MG63 (cell line): ENCODE measurements at places on chromosomes 7 and 10. TPM values are rescaled to one million over a fixed set of nuclear protein-coding genes. Genes with fewer than 3 reads are reported as not detected.

GRCh38 chr7:49022448-49022847 is 98.1 kb downstream of the CDC14C start:
- DNase-seq: no peak

DNA sequence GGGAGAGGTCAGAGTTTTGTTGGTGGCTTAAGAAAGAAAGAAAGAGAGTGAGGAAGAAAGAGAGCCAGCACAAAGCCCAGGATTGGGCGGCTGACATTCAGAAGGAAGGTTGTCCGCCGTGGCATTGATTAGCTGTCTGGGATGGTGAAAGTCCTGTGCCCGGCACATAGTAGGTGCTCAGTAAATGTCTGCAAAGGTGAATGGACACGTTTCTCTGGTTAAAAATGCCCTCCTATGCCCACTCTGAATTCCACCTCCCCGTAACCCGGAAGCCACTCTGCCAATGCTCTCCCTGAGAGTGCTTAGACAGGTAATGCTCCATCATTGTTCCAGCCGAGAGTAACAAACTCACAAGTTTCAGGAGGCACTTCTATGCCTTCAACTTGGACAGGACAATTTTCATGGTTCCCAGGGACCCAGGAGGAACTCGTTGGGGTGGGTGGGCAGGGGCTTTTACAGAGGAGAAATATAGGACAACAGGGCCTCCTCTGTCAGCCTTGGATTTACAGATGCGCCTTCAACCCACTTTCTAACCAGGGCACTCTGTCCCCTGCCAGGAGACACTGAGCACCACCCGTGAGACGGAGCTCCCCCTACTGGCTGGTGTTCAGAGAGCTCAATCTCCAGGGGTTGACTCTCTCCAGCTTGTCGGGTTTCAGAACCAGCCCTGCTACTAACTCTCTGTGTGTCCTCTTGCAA is 411.5 kb upstream of the ZMIZ1 start:
- DNase-seq: peak; percentile 58

- DNase-seq: peak; percentile 49
Measured at GRCh38 chr10:69480068-69480412, 28.8 kb downstream of the TSPAN15 start.

The GFRA1 gene
- total RNA-seq: 27.6 and 47.6 TPM in 2 replicates

The SDHAF3 gene
- total RNA-seq: 13.8 and 26.7 TPM in 2 replicates

The SEMA3C gene
- total RNA-seq: 23.1 and 31.2 TPM in 2 replicates

DNA sequence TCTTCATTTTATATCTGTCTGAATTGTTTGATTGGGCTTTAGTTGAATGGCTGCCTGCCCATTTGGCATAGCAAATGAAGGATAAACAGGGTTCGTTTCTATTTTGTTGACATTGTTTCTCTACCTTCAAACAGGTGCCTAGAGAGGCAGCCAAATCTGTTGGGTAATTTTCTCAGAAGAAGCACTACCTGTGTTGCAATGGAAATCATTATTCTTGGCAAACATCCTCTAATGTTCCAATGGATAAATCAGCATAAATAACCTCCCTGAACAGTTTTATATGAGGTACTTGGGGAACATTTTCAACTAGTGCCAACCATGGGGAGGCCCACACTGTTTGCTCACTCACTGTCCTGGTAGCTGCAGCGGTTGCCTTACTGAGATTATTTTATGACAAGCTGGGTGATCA is 64.4 kb upstream of the PLPP4 start:
- no peak for DNase-seq

GRCh38 chr7:36304099-36304425 is 85.6 kb upstream of the ANLN start:
- no peak for DNase-seq

The RARRES2 gene
- total RNA-seq: not detected in 2 replicates

GRCh38 chr7:150732786-150733481 is 4.3 kb upstream of the GIMAP5 start:
- DNase-seq: no peak

- peak; percentile 61 for DNase-seq
Measured at GRCh38 chr10:122703483-122704448, 4.1 kb upstream of the C10orf120 start.

- DNase-seq: no peak
Measured at GRCh38 chr10:49010295-49010694, 70.7 kb upstream of the LRRC18 start.

GRCh38 chr7:46360296-46360695 is 439.2 kb upstream of the IGFBP3 start:
- DNase-seq: no peak

- no peak for DNase-seq
Measured at GRCh38 chr7:150801946-150802771, 1.6 kb downstream of the TMEM176A start.

The CYTH3 gene
- total RNA-seq: 35.3 and 40.5 TPM in 2 replicates

GRCh38 chr7:36625247-36625646 is 99.0 kb downstream of the AOAH start:
- DNase-seq: no peak

The VPS50 gene
- 14.2 and 23.3 TPM in 2 replicates for total RNA-seq

DNA sequence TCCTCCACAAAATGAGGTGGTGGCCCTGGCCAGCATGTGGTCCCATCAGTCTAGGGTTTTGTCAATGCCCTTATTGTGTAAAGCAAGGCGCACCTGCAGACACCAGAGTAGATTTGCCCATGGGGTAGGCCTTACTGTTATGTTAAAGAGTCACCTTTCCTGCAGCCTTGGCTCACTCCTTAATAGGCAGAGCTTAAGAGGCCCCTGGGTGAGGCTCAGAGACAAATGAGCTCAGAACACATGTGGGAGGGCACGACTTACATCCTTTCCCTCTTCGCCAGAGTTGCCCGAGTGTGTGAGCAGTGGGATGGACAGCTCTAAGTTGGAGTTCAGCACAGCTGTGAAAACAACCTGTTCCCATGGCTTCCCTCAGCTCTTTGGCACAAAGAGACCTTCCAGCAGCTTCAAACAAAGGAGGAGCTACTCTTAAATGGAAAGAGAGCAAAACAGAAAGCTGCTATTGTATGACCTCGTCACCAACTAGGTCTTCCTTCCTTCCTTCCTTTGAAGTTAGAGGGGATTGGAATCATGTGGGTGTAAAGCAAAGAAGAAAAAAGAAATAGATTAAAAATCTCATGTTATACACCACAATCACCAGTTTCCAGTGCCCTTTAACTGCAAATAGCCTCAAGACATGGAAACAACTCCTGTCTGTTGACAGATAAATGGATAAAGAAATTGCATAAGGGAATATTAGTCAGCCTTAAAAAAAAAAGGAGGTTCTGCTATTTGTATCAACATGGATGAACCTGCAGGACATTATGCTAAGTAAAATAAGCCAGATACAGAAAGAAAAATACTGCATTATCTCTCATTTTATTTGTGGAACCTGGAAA is 11.9 kb upstream of the XPNPEP1 start:
- DNase-seq: no peak

- DNase-seq: no peak
Measured at GRCh38 chr7:142884286-142884640, 1.3 kb downstream of the TRPV6 start.

The RBP4 gene
- 0.35 and 5.4 TPM in 2 replicates for total RNA-seq

GRCh38 chr10:77328272-77328816 is 309.3 kb downstream of the KCNMA1 start:
- DNase-seq: no peak

DNA sequence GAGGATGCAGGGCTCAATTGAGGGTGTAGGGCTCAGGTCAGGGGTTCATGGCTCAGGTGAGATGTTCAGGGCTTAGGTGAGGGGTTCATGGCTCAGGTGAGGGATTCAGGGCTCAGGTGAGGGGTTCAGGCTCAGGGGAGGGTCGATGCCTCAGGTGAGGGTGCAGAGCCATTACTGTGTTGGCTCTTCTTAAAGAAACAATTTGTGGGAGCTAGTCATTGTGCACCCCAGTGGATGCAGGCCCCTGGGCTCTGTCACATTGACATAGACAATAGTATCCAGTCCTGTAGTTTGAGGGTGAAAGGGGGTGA is 86.7 kb downstream of the ADCY1 start:
- no peak for DNase-seq
